Activated CD8-positive, alpha-beta memory T cell treated with anti-CD3 and anti-CD28 coated beads, Interleukin-2, amount 10 ng/mL, durations not matched to agents 7 days and 5 days (primary cell): ENCODE measurements at places on chromosomes 16 and 17.

GRCh38 chr16:31354394-31355291 is at the start of gene ITGAX:
Gene ITGAX (plus strand): TSS chr16:31355176. CDS start chr16:31355255, 79 bp downstream.
- H3K4me1 ChIP-seq: peaks cover 73% of the 10 kb centered on the region
- H3K27me3 ChIP-seq: no peaks in the 10 kb centered on the region
- H3K27ac ChIP-seq: peak within 1 kb of the TSS; percentile 93

DNA sequence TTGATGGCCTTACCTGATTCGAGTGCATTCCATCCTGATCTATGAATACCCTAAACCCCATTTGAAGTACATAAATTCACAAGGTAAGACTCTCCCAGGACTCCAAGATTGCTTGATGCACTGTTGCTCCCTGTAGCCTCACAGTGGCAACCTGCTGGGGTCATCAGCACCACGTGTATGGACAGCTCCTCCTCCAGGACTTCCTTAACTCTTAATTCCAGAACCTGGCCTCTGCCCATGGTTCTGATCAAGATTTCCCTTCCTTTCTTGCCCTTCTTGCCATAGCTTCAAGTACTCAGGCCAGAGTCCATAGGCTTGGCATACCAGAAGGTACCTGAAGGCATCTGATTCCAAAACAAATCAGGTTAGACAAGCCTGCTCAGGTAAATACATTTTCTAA is 34.0 kb upstream of the NLK start:
- peaks cover 2% of the 10 kb centered on the region for H3K4me1 ChIP-seq
- no peak overlapping the region for H3K4me3 ChIP-seq
- no peaks in the 10 kb centered on the region for H3K36me3 ChIP-seq
- H3K27me3 ChIP-seq: peaks cover 13% of the 10 kb centered on the region
- no peak overlapping the region for H3K27ac ChIP-seq

DNA sequence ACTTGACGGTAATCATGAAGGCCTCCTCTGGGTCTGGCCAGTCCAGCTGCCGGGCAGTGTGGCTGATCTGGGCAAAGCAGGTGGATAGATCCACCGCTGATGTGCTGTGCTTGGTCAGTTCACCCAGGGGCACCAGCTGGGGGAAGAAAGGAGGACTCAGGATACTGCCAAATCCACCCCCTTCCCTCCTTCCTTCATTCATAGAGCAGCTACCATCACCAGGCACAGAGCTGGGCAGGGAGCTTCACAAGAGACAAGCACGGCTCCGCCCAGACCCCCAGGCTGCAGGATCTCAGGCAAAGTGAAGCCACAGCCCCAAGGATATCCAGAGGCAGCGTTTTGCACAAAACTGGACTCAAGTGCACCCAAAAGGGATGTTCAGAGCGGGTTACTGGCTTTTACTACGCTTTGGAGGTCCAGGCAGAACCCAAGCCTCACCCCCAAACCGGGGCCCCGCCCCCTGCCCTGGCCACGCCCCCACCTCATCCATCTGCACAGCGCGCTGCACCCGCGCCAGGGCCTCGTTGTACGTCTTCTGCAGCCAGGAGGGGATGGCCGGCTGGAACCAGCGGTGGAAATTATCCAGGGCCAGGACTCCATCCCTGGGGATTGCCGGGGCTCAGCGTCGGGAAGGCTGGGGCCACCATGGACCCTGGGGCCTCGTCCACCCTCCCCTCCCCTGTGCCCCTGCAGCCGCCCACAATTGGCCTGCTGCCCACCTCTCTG is 9.1 kb downstream of the UNC13D start:
- H3K4me1 ChIP-seq: peaks cover 43% of the 10 kb centered on the region
- no peak for DNase-seq
- peak overlapping the region; percentile 1 for H3K4me3 ChIP-seq
- H3K36me3 ChIP-seq: peaks cover 44% of the 10 kb centered on the region
- no peaks in the 10 kb centered on the region for H3K27me3 ChIP-seq

GRCh38 chr17:19574956-19575355 is 41.3 kb downstream of the SLC47A1 start:
- H3K27ac ChIP-seq: no peak overlapping the region
- H3K4me1 ChIP-seq: no peaks in the 10 kb centered on the region
- H3K36me3 ChIP-seq: no peaks in the 10 kb centered on the region
- H3K4me3 ChIP-seq: no peak overlapping the region
